ENCODE measurements at places on chromosomes 1 and 21.

DNA sequence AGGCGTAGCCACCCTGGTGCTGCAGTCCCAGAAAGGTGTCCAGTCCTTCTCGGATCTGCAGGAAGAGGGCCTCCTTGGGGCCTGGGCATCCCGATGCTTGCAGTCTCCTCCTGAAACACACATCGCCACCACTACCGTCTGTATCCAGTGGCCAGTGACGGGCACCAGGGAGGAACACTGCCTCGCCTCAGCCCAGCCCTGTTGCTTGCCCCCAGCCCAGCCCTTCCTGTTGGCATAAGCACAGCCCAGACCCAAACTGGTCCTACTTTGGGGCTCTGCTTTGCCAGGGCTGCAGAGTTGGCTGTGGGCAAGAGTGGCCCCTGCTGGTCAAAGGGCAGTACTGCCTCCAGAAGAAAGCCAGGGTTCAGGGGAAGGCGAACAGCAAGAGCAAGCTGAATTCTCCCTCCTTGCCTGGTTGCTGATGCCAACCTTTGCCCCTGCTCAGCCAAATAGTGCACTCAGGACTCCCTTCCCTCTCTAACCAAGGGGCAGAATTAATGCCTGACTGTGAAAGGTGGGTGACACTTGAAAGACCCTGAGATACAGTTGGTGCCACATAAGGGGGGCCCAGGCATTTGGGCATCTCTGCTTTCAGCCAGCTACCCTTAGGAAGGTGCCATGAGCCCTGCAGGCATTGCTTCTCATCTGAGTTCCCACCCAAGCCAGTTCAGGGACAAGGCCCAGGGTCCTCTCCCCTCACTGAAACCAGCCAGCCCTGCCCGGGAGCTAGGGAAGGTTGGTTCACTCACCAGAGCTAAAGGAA lies 11.1 kb upstream of the ARHGEF2 start:
- peak; percentile 90 for DNase-seq

- DNase-seq: peak; percentile 58
These were observed 18.1 kb upstream of the COL18A1 start for GRCh38 chr21:45386728-45387371.

DNA sequence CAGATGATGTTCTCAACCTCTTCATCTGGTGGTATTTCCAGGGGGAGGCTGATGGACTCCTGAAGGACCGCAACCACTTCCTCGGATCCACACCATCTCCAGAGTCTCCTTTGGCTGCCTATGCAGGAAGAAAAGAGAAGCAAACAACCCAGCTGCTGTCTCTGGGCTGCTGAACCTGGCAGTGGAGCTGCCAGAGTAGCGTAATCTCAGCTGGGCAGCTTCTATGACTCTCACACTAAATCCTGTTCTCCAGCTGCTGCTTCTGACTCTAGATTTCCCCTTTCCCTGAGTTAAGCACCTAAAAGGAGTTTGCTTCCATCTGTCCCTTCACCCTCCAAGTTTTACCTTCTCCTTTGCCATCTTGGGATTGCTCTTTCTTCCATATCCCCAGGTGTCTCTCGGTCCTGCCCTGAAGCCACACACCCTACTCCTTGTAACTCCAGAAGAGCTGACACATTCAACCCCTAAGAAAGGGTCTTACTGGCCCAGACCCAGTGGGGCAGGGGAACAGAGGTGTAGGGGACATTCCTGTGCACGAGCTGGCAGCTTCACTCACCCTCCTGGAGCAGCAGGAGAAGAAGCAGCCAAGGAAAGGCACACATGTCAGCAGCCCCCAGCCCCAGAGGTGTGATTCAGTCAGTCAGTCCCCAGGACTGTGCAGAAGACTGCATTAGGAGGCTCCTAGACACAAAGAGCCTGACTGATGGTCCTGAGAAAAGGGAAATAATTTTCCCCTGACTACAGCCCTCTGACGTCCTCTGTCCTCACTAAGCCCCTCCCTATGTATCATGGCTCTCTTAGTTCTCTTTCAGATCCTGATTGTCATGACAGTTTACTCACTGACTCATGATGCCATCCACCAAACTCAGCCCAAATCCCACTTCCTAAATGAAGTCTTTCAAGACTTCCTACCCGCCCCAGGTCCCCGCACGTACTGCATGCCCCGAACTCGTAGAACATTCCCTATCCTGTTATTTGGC lies at the start of gene SLAMF9:
Gene SLAMF9, minus strand, starts transcription at position 702 of the 980 bp plus-strand sequence. Its CDS starts 100 bp downstream, at position 602.
- DNase-seq: no peak

GRCh38 chr1:170377440-170377839 lies 154.5 kb upstream of the GORAB start:
- no peak for DNase-seq

- DNase-seq: peak; percentile 12
These were observed 31.9 kb upstream of the PKP1 start for GRCh38 chr1:201251411-201251810.

Data from activated effector memory CD4-positive, alpha-beta T cell treated with anti-CD3 and anti-CD28 coated beads, Interleukin-2, amount 50 U/mL, for 16 hours (primary cell).